ENCODE measurements at places on chromosomes 4 and X.

GRCh38 chr4:16496501-16496900 is 270.2 kb upstream of the TAPT1 start:
- DNase-seq = no peak

GRCh38 chr4:40192114-40193015 is 4.5 kb upstream of the RHOH start:
- DNase-seq = no peak

DNA sequence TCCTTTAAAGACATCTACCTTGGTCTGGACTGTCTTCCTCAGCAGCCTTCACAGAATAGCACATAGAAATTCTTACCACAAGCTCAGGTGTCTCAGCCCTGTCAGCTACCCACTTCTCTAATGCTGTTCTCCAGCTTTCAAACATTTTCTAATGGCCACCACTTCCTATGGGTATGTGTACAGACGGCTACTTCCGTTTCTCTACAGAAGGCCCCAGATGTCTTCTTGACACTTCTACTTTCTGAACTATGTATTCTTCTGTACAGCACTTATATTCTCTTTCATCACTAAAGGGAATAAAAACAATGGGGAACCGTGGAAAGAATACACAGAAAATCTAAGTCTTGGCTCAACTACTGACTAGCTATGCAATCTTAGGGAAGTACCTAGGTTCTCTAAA is 13.3 kb downstream of the OPHN1 start:
- no peak for DNase-seq

DNA sequence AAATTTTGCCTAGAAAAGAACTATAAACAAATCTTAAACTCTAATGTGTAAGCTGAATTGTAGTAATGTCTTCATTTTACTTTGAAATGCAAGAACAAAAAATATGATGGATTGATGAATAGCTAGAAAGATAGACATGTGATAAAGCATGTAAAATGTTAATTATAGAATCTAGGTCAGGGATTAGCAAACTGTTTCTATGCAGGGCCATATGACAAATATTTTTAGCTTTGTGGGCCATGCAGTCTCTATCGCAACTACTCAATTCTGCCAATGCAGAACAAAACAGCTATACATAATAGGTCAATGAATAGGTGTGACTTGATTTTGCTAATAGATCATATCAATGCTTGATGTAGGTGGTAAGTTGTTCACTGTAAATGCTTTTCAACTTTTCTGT is 75.3 kb downstream of the TBCK start:
- DNase-seq = no peak

DNA sequence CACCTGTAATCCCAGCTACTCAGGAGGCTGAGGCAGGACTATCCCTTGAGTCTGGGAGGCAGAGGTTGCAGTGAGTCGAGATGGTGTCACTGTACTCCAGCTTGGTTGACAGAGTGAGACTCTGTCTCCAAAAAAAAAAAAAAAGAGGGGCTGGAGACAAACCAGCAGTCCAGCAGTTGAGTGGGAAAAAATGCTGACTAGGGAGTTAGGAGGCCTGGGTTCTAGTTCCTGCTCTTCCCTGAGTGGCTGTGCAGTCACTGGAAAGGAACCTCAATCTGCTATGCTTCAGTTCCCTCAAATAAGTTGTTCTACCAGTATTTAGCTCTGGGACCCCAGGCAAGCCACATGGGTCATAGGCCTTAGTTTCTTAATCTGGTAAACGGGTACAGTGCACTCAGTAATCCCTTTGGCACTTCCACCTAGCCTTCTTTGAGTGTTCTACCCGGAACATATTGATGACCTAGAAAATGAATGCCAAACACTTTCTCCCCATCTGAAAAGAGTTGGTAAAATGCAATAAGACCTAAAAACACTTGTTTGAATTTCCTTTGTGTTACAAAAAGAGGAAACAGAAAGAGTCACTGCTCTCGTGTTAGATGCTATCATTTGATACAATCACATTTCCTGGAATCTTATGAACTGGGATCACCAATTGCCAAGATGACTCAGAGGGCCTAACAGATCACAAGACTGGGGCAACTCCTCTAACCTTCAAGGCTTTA is 99.3 kb upstream of the EGFL6 start:
- DNase-seq = peak; percentile 60

GRCh38 chr4:171430495-171430894 is 382.7 kb upstream of the GALNTL6 start:
- no peak for DNase-seq

GRCh38 chr4:69760455-69760854 is at the start of gene SULT1B1:
SULT1B1 (minus strand) TSS chr4:69760620; CDS start chr4:69755217, 5,403 bp downstream.
- DNase-seq = peak; percentile 52

- no peak for DNase-seq
Observed at GRCh38 chr4:143558286-143558685, 44.8 kb downstream of the SMARCA5 start.

DNA sequence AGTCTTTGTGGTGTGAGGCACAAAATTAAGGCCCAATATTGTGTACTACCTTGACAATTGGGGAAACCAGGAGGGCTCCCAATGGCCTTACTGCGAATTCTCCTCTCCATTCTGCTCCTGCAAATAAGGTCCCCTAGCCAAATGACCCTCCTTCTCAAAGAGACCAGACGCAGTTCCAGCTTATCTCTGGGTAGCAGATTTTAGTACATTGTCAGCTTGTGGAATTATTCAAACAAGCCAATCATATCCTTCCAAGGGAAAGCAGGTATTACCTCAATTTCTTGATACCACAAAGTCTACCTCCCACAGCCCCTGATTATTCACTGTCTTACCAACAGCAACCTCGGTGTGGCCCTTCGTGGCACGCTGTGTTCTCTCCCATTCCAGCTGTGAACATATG is 7.8 kb upstream of the ZBTB33 start:
- no peak for DNase-seq

DNA sequence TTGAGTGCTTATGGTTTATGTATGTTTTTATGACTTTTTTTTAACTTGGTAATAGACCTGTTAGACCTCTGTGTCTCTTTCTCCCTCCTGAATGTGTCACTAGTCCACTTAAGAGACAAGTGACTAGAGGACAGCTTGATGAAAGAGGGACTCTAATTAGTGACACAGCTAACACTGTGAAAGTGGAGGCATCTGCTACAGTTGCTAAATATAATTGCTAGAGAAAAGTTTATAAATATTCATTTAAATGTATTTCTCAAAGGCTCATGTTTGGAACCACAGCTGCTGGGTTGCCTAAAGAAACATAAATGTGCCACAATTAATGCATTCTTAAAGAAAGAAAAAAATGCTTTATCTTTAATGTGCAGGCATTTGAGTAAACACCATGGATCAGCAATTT is 176.4 kb downstream of the FRMPD4 start:
- no peak for DNase-seq

GRCh38 chrX:47420265-47420664 is 49.9 kb downstream of the ZNF157 start:
- DNase-seq = no peak

DNA sequence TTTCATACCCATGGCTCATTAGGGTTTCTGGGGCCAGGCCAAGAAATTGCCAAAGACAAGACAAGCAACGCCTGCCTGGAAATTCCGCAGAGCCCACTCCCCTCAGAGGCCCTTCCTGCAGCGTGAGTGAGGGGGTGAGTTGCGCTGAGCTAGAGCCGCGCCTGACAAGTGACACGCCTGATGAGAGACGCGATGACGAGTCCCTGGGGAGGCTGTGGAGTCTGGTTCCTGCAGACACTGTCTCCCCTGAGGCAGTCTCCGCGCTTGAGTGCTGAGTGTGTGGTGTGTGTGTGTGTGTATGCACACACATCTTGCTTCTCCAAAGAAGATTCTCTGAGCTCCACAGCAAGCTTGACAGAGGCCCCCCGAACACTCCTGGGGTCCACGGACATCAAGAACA is 269.8 kb downstream of the BCOR start:
- no peak for DNase-seq

DNA sequence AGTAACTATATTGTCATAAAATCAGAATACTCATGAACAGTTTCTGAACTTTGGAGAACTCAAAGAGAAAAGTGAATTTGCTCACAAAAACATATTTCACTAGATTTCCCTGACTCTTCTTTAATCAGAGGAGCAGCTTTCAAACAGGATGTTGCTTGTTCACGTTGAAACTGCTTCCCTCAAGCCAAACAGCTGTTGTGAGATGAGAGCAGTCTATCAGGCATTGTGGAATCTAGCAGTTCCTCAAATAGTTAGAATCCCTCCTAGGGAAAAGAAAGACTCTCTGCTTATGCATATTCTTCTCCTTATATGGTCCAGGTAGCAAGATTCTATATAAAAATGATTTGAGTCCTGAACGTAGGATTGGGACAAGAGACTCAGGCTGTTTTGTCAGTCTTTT is 1012.1 kb downstream of the FAM133A start:
- DNase-seq = no peak
